ENCODE measurements at places on chromosomes 12 and 14.
A peak's percentile ranks its signal among the peaks of the same experiment; 100 is the strongest.

- DNase-seq, result no peak
Observed at GRCh38 chr14:65296402-65296801, 116.1 kb upstream of the FUT8 start.

- DNase-seq, result no peak
Observed at GRCh38 chr12:121783766-121784165, 9.7 kb downstream of the RHOF start.

GRCh38 chr14:96741151-96741977 lies 55.8 kb upstream of the VRK1 start:
- DNase-seq, result peak; percentile 89

GRCh38 chr12:58888131-58888783 lies 32.0 kb downstream of the LRIG3 start:
- no peak for DNase-seq

- DNase-seq, result no peak
Observed at GRCh38 chr12:96248136-96248931, 54.2 kb downstream of the ELK3 start.

GRCh38 chr14:102923201-102923924 lies 900 bp downstream of the AMN start:
- DNase-seq, result no peak

DNA sequence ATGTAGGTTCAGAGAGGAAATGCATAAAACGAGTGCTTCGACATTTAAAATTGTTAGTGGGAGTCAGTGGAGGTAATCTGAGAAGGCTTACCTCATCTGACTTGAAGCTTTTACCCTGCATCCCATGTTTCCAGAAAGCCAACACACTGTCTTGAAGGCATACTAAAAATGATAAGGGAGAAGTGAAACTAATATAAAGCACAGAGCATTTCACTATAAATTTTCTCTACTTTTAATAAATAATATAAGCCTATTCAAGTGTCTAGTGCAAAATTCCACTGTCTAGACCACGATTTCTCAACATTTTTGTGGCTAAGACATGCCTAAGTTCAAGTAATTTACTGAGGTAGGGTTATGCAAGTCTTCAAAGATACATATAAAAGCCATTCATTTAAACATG lies 29.1 kb upstream of the CDKL1 start:
- no peak for DNase-seq

DNA sequence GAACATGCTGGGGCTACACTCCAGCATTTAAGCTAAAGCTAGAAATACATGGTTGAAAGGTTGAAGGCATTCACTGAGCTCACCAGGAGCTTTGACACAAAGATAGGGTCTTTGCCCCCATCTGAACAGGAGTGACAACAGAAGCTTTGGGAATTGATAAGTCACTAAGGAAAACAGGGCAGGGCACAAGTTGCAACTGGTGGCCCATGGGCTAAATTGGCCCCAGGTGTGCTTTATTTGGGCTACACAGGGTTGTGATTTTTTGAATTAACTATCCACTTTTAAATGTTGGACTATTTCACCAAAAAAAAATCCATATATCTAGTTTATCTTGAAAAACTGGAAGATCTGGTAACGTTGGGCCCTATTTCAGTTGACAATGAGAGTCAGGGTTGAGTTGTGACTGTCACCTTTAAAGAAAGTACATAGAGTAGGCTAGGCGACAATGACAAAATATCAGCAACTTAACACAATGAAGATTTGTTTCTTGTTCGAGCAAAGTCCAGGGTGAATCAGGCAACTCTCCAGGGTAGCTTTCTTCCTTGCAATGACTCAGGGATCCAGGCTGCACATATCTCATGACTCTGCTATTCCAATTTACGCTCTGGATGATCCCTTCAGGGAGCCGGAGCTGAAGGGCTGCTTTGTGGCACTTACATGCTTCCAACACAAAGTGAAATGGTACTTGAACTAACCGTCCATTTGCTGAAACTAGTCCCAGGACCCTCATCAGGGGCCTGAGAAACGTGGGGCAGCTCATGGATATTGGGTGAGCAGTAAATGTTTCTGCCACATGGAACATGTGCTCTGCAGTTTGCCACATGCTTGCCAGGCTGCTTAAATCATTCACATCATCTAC lies 13.3 kb upstream of the EIF4B start:
- DNase-seq, result no peak

DNA sequence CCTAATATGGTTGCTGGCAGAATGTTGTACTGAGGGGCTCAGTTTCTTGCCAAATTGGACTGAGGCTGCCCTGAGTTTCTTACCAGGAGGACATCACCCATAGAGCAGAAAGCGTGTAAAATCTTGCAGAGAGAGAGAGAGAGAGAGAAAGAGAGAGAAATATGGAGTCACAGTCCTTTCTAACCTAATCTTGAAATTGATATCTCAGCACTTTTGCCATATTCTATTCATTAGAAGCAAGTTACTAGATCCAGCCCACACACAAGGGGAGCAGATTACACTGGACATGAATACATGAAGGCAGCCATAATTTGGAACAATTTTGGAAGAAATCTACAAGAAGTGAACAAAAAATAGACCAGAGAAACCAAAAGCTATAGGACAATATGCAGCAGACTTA lies 4.1 kb upstream of the CD163L1 start:
- no peak for DNase-seq

- DNase-seq, result no peak
Observed at GRCh38 chr14:67973436-67973835, 153.9 kb downstream of the RAD51B start.

DNA sequence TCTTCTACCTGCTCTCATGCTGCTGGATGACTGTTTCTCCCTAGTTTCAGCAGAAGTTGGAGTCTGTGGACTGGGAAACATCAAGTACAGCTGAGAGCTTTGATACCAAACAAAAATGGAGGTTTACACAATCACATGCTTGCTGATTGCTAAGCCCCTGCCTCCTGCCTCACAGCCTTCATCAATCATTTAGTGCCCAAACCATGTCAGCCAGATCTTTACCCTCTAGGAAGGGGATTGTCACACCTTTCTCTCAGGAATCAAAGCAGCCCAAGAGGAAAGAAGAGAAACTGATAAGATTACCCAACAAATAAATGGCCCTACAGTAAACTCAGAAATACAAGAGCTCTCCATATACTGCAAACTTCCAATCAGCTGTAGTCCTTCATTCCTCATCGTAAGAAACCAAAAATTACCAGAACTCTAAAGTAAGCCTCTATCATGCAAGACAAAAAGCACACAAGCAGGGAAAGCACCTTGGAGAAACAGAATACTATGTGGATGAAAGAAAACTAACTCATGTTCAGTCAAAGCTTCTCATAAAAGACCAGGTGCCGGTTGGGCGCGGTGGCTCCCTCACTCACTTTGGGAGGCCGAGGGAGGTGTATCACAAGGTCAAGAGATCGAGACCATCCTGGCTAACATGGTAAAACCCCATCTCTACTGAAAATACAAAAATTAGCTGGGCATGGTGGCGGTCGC lies 63.6 kb upstream of the RESF1 start:
- DNase-seq, result no peak

DNA sequence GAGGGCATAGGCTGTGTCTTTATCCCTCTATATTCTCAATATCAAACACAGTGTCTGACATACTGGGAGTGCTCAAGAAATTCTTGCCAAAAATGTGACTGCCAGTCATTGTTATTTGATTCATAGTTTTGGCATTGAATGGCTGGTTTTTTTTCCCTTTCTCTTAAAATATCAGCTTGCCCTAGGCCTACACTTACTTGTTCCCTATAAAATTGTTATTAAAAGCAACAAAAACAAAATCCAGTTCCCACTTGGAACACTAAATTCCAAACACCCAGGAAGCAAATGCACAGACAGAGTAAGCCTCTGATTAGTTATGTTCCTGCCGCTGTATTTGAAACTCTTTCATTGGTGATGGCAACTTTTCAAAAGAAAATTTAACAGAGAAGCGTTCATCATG lies 110.7 kb downstream of the WIF1 start:
- DNase-seq, result no peak

GRCh38 chr14:91545946-91546716 lies 36.0 kb upstream of the PPP4R3A start:
- no peak for DNase-seq

GRCh38 chr12:94649349-94650142 lies 811 bp downstream of the TMCC3 start:
- peak; percentile 63 for DNase-seq

GRCh38 chr14:32896979-32897697 lies 41.5 kb upstream of the NPAS3 start:
- no peak for DNase-seq

GRCh38 chr14:90452366-90452765 lies 55.5 kb downstream of the CALM1 start:
- no peak for DNase-seq

GRCh38 chr14:34329301-34329700 lies 132.7 kb downstream of the SPTSSA start:
- no peak for DNase-seq

DNA sequence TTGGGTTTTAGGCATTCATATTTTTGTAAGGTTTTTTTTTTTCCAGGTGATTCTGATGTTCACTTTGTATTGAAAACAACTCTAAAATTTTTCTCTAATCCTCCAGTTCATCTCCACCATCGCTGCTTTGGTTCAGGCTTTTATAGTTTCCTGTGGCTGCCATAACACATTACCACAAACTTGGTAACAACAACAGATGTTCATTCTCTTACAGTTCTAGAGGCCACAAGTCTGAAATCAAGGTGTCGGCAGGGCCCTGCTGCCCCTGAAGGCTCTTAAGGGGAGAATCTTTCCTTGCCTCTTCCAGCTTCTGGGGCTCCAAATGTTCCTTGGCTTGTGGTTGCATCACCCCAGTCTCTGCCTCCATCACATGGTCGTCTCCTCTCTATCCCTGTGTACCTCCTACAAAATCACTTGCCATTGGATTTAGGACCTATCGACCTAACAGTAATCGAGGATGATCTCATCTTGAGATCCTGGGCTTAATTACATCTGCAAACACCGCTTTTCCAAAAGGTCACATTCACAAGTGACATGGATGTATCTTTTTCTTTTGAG lies 55.2 kb downstream of the PELI2 start:
- no peak for DNase-seq

GRCh38 chr14:85752175-85752574 lies 222.2 kb downstream of the FLRT2 start:
- no peak for DNase-seq

- no peak for DNase-seq
Observed at GRCh38 chr14:35292770-35293561, 784 bp downstream of the PSMA6 start.

- DNase-seq, result no peak
Observed at GRCh38 chr12:6792522-6793201, 3.3 kb downstream of the CD4 start.

GRCh38 chr12:90111791-90112580 lies 403.3 kb upstream of the ATP2B1 start:
- no peak for DNase-seq

GRCh38 chr12:63457428-63457827 lies 210.9 kb downstream of the DPY19L2 start:
- DNase-seq, result no peak

GRCh38 chr12:114254998-114255397 lies 150.9 kb downstream of the TBX5 start:
- DNase-seq, result no peak

DNA sequence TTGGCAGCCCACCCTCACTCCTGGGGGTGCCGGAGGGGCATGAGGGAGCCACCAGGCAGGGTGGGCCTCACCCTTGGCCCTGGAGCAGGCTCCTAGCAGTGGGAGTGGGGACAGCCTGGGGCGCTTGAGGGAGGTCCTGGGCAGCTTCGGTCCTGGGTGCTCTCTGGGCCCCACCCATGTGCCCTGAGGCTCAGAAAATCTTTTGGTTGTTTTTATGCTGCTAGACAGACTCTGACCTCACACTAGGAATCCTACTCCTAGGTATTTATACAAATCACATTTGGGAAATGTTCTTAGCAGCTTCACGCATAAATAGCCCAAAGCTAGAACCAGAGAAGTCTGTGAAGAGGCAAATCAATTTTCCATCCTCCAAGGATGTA lies 10.9 kb upstream of the ULK1 start:
- no peak for DNase-seq

DNA sequence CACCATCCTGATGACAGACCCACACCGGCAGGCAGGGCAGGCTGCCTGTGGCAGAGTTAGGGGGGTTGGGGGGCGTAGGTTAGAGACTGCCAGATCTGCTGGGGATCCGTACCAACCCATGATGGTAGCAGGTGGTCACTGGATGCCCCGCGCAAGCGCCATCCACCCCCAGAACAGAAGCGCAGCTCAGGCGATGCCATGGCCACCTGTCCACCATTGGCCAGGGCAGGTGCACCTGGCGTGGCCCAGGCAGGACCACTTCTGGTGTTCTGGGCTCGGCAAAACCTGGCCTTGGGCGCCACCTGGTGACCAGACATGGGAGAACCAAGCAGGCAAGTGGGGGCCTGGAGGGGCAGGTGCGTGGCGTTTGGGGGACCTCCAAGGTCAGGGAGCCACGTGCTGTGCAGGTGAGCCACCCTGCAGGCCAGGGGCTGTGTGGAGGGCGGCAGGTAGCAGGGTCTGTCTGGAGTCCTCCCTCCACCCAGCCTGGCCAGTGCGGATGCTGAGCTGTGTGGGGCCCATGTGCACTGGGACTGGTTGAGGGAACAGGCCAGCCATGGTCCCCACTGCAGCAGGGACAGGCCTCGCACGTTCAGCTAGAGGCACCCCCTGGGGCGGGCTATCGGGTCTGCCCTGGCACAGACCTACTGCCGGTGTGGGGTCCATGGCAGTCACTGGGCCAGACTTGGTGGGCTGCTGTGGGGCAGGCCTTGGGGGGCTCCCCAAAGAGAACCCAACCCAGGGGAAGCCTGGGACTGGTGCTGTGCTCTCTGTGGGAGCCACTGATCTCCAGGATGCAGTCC lies 15.6 kb downstream of the BAG5 start:
- peak; percentile 95 for DNase-seq

- DNase-seq, result no peak
Observed at GRCh38 chr14:51638071-51638944, 13.4 kb upstream of the FRMD6 start.

DNA sequence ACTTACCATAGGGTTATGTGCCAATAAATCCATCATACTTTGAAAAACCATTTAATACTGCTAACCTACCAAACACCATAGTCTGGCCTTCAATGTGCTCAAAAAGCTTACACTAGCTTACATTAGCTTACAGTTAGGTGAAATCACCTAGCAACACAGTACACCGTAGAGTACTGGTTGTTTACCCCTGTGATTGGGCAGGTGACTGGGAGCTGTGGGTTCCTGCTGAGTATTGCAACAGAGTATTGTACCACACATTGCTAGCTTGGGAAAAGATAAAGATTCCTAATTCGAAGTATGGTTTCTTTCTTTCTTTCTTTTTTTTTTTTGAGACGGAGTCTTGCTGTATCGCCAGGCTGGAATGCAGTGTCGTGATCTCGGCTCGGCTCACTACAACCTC lies 5.6 kb downstream of the ATP5MC2 start:
- DNase-seq, result no peak
